ENCODE measurements at places on chromosomes 6 and 20.

DNA sequence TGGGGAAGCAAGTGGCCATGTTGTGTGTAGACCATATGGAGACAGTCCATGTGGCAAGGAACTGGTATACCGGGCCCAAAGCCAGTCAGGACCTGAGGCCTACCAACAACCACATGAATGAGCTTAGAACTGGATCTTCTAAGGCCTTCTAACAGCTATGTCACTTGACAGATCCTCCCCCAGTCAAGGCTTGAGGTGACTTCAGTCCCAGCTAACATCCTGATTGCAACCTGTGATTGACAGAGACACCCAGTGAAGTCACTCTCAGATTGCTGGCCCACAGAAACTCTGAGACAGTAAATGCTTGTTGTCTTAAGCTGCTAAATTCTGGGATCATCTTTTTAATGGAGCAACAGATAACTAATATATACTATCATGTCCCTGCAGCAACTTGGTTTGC is 32.9 kb downstream of the AHI1 start:
- DNase-seq = no peak
- H3K36me3 ChIP-seq = peaks cover 74% of the 10 kb centered on the region
- H3K27me3 ChIP-seq = no peaks in the 10 kb centered on the region
- no peaks in the 10 kb centered on the region for H3K4me1 ChIP-seq
- H3K4me3 ChIP-seq = no peak overlapping the region

- H3K4me3 ChIP-seq = no peak overlapping the region
- H3K36me3 ChIP-seq = no peaks in the 10 kb centered on the region
- peaks cover 2% of the 10 kb centered on the region for H3K27me3 ChIP-seq
- H3K4me1 ChIP-seq = no peaks in the 10 kb centered on the region
- no peak overlapping the region for H3K27ac ChIP-seq
Observed at GRCh38 chr20:44035924-44036323, 121.3 kb downstream of the TOX2 start.

GRCh38 chr6:52788478-52788877 is 15.1 kb downstream of the GSTA1 start:
- H3K4me3 ChIP-seq = no peak overlapping the region
- no peak overlapping the region for H3K27ac ChIP-seq
- H3K36me3 ChIP-seq = no peaks in the 10 kb centered on the region
- H3K4me1 ChIP-seq = no peaks in the 10 kb centered on the region

DNA sequence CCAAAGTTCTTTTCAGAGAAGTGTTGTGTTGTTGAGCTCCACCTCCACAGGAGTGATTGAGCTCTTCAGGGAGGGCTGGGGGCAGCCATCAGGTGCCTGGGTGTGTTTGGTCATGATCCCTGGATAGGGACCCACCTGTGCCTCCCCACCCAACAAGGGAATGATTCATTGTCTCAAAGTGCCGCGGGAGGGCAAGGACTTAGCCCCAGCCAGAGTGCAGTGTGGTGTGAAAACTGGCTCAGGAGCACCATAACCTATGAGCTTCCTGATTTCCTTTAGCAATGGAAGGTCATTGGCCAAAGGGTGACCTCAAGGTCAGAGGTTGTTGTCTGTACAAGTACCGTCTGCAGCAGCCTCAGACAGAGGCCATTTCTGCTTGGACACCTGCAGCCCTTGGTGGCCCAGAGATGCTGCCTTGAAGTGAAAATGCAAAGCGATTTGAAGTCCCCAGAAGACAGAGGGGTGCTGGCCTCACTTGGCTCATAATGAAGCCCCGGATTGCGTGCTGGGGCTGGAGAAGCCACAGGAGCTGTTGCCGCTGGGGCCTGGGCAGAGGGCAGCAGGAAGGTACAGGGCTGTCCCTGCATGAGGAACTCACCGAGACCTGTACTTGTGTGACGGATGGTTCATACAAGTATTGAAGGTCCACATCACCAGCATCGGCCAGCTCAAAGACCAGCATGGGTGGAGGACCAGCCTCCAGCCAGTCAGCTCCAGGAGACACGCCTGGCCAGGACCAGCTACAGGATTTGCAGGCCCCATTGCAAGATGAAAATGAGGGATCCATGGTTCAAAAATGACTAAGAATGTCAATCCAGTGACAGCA is 100.6 kb upstream of the DUSP22 start:
- DNase-seq = no peak
- H3K4me3 ChIP-seq = no peak overlapping the region
- no peaks in the 10 kb centered on the region for H3K4me1 ChIP-seq
- H3K27me3 ChIP-seq = no peaks in the 10 kb centered on the region
- H3K27ac ChIP-seq = no peak overlapping the region

DNA sequence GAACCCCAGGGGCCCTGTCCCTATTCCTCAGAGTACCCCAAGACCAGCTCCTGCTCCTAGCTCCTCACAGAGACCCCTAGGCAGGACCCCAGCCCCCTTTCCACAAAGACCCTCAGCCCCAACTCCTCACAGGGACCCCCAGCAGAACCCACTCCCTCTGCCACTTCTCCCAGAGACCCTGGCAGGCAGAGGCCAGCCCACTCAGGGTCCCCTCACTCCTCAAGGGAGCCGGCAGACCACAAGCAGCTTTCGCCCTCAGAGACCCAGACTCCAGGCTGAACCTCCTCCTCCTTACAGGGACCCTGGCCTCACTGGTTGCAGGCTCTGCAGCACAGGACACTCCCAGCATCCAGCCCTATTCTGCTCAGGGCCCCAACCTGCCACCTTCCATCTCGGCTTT is 575 bp downstream of the SLC44A4 start:
- H3K4me1 ChIP-seq = no peaks in the 10 kb centered on the region
- H3K4me3 ChIP-seq = no peak overlapping the region
- DNase-seq = no peak
- H3K27me3 ChIP-seq = no peaks in the 10 kb centered on the region

- H3K4me3 ChIP-seq = peak overlapping the region; percentile 77
- peak overlapping the region; percentile 70 for H3K27ac ChIP-seq
- peaks cover 21% of the 10 kb centered on the region for H3K4me1 ChIP-seq
- H3K27me3 ChIP-seq = no peaks in the 10 kb centered on the region
Observed at GRCh38 chr6:167825332-167826229, 1.1 kb upstream of the AFDN start.
